Heart right ventricle (tissue), 16 donors: ENCODE measurements at places on chromosomes 2 and 18. TPM values are rescaled to one million over a fixed set of nuclear protein-coding genes. Genes with fewer than 3 reads are reported as not detected.
A peak's percentile ranks its signal among the peaks of the same experiment; 100 is the strongest.

DNA sequence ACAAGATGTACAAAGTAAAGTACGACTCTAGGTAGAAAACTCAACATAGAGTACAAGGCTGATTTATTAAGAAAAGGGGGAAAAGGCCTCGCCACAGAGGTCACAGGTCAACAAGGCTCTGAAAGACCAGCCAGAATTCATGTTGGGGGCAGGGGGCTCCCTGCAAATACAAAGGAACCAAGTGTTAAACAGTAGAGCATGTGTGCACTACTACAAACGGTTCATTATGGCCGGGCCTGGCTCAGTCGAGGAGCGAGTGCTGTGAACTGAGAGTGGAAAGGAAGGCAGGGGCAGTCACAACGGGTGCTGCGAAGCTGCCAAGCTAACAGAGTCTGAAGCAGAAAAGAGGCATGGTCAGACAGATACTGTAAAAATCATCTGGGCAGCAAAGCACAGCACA lies 77.1 kb downstream of the MBOAT2 start:
- DNase-seq = no peak

- no peak for DNase-seq
These were observed 99.9 kb downstream of the SPATS2L start for GRCh38 chr2:200406379-200406778.

- DNase-seq = no peak
These were observed 611 bp upstream of the ITSN2 start for GRCh38 chr2:24360963-24361330.

The SERPINB10 gene
- not detected for polyA plus RNA-seq

GRCh38 chr2:174180726-174181236 lies 67.6 kb downstream of the OLA1 start:
- DNase-seq = no peak

GRCh38 chr18:32040936-32041335 lies 22.3 kb downstream of the RNF125 start:
- DNase-seq = no peak

The CNRIP1 gene
- polyA plus RNA-seq = 12.8 TPM

GRCh38 chr18:11733031-11733430 lies 44.0 kb downstream of the GNAL start:
- peak; percentile 82 for DNase-seq
